Lower leg skin (tissue), 4 donors: ENCODE measurements at places on chromosomes 5 and 9. TPM values are rescaled to one million over a fixed set of nuclear protein-coding genes. Genes with fewer than 3 reads are reported as not detected.

PCSK1 gene
- total RNA-seq = not detected

GDA gene
- 2.0 TPM for total RNA-seq

NUP214 gene
- total RNA-seq = 34.1 TPM

ADGRD2 gene
- total RNA-seq = not detected

EGR1 gene
- total RNA-seq = 51.4 TPM
